CD4-positive, alpha-beta T cell treated with Interleukin-4 for 1 hour (primary cell): ENCODE measurements at places on chromosomes 4 and X.

GRCh38 chrX:30654989-30655607 is 1.9 kb downstream of the GK start:
- no peak for DNase-seq

DNA sequence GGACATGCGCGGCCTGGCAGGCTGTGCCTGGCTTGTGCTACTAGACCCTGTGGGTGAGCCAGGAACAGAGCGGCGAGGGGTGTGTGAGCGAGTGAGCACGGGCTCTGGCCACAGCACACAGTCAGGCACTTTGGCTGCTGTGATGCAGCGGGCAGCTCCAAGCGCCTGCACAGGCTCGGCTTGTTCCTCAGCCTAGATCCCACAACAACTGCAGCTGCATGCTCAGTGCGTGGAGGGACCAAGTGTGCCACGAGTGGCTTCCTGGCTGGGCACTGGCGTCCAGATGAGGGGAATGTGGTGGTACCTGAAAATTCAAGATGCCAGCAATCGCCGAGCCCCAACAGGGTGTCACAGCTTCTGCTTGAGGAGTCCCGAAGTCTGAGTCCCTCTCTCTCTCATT is 1056.6 kb downstream of the RAPGEF2 start:
- no peak for DNase-seq

- no peak for DNase-seq
These were observed 8.6 kb upstream of the TSPAN7 start for GRCh38 chrX:38552721-38553120.

- no peak for DNase-seq
These were observed 282.0 kb downstream of the ARHGAP24 start for GRCh38 chr4:85756938-85757337.

DNA sequence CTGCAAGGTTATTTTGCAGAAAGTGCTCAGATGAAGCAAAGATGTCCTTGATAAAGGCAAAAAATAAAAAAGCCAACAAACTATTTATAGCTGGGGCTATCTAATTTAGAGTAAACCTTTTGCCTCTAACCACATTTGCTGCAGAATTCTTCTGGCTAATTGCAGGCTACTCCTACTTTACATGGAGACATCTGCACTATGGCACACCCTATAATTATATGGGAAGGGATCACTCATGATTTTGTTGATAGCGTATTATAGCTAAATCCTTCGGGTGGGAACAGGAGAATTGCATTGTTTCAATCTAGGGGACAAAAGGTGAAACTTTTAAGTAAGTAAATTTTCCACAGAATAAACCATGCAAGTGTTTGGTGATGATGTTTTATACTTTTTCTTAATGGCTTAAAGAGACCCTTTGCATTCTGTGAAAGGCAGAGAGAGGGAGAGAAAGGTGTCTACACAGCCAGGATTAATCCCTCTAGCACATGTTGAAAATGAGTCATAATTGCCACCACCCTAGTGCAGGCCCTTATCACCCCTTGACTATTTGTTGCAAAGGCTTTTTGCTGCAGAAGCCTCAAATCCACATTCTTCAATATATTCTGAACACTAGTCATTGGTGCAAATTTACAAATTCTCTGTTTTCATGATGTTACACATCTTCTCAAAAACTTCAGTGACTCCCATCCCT is 221.3 kb upstream of the BMP3 start:
- no peak for DNase-seq

DNA sequence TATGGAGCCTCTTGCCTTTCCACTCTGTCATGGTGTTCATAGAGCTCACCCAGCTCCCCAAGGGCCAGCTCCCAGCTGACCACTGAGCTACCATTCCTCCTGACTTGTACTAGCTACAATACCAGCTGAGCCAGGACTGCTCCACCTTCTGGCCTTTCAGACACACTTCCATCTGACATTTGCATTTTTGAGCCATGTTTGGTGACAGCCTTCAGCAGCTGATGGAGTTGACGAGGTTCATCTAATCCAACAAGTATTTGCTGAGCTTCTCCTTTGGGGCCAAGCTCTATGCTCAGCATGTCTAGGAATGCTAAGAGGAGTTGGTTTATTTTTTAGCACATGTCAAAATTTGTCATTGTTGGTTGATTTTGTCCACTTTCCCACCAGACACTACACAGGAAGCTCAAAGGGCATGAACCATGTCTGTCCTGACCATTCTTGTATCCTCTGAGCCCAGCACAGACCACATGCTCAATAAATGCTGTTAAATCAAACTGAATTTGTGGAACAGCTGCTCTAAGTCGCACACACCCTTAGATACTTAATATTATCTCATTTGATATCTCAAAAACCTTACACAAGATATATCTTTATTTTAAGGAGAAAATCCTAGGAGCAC is 142.6 kb upstream of the PPARGC1A start:
- no peak for DNase-seq

GRCh38 chrX:11557120-11557519 is 108.6 kb downstream of the ARHGAP6 start:
- no peak for DNase-seq

DNA sequence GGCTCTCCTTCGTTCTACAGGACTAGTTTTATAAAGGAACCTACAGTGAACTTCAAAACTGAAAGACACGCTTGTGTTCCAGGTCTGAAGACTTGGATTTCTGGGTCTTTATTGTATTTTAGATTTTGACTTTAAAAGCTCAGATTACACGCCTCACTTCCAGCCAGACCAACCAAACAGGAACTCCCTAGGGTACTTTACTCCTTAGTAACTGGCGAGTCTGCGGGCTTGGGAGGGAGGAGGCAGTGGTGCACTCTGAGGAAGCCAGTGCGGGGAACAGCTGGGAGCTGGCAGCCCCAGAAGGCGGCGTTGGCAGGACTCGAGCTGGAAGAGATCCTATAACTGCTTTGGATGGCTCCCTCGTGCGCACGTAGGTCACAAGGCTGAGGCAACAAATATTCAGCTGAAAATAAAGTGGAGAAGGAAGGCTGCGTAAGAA is 391 bp upstream of the PHKA1 start:
- DNase-seq: no peak

DNA sequence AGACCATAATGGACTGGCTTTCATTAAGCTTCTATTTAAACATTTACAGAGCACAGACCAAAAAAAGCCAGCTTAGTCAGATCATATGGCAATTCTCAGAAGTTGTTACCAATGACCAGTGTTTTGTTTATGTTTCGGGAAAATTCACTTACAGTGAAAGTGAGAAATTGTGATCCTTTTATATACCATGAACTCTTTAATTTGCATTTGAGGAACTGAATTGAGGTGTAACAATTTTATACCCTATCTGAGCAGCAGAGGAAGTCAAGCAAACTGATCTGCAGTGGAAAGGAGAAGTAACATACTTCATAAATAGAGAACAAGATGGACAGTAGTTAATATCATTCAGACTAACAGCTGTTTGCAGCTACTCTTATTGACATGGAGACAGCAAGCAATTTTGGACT is 97.1 kb downstream of the TMA16 start:
- DNase-seq: no peak

DNA sequence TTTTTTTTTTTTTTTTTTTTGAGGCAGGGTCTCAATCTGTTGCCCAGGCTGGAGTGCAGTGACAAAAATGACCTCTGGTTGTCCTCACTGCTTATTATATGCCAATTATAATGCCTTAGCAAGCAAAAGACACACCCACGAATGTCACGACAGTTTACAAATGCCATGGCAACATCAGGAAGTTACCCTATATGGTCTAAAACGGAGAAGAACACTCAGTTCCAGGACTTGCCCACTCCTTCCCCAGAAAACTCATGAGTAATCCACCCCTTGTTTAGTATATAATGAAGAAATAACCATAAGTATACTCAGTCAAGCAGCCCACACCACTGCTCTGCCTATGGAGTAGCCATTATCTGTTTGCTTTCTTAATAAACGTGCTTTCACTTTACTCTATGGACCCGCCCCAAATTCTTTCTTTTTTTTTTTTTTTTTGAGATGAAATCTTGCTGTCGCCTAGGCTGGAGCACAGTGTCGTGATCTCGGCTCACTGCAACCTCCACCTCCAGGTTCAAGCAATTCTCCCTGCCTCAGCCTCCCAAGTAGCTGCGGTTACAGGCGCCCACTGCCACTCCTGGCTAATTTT is 106.2 kb downstream of the SMIM20 start:
- DNase-seq: peak; percentile 31

DNA sequence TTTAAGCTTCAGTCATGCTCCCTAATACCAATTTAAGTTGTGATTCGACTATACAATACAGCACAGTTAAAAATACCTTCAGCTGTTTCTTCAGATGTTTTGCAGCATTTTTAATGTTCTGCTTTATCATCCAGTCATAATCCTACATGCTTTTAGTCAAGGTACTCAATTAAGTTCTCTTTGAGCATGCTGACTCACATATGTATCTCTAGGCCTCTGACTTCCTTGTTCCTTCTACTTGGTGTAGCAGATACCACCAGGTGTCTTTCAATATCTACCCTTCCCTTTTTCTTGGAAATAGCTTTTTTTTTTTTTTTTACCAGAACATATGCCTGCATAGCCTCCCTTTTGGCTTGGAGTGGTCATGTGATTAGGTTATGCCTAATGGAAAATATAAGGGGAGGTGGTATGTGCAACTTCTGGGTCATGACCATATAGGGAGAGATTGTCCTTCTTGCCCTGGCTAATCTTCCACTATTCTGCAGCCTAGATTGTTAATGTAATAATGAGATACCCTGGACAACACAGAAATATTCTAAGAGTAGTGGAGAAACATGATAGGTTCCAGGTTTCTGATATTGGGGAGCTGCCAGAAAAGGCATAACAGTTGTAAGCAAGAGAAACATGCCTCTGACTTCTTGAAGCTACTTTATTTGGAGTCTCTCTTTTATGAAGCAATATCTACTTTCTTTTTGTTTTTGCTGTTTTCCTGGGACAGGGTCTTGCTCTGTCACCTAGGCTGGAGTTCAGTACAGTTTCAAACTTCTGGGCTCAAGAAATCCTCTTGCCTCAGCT is 737.2 kb upstream of the SLIT2 start:
- DNase-seq: no peak

DNA sequence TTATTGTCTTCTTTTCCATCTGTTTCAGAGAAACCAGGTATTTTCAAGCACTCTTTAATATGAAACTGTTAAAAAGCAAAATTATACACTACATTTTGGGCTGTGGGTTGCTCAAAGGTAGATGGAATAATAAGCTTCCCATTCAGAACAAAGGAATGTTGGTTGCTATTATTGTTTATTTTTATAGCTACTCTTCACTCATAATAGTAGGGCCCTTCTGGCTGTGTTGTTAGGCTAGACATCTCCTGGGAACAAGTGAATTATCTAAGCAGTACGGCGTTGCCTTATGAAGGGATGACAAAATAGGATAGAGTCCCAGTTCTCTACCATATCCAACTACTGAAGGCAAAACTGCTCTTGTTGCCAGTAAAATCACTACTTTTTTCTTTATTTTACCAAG is 34.2 kb downstream of the TENM3 start:
- DNase-seq: no peak

DNA sequence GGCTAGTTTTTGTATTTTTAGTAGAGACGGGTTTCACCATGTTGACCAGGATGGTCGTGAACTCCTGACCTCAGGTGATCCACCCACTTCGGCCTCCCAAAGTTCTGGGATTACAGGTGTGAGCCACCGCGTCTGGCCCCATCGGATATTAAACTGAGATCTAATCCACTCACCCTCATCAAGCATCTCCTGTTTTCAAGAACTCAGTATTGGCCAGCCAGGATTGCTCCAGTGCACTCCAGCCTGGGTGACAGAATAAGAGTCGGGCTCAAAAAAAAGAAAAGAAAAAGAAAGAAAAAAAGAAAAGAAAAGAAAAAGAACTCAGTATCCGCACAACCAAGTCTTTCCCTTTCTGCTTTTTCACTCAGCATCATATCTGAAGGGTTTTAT is 167.6 kb downstream of the OR13H1 start:
- no peak for DNase-seq

GRCh38 chr4:675036-675882 is 917 bp downstream of the MYL5 start:
- DNase-seq: no peak
